ENCODE measurements at places on chromosomes 7 and 10.

GRCh38 chr7:128409596-128410450 is at the start of gene IMPDH1:
Gene IMPDH1 (minus strand): TSS chr7:128409982. CDS start chr7:128409901, 81 bp downstream.
- peak; percentile 81 for DNase-seq

DNA sequence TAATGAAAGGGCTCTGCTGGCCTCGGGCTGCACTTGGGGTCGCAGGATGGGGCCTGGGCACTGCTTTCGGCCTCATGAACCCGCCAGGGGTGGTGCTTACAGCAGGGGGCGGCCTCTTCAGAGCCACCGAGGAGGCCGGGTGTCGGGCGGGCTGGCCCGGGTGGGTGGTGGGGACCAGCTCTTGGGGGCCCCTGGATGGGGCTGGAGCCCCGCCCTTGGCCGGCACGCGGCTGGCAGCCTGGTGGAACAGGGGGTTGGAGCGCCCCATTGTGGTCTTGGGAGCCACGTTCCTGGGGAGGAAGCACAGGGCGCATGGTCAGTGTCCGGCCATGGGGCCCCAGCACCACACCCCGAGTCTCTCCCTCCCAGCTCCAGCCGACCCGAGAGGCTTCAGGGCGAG is 8.8 kb downstream of the ADAM8 start:
- DNase-seq, result no peak

GRCh38 chr7:84495128-84495527 is 300.5 kb upstream of the SEMA3A start:
- DNase-seq, result no peak

- peak; percentile 9 for DNase-seq
Observed at GRCh38 chr10:14200698-14201544, 129.8 kb downstream of the FRMD4A start.

GRCh38 chr7:37409461-37409860 is 39.2 kb downstream of the ELMO1 start:
- DNase-seq, result no peak

- DNase-seq, result no peak
Observed at GRCh38 chr10:43230101-43230908, 36.6 kb downstream of the RASGEF1A start.

DNA sequence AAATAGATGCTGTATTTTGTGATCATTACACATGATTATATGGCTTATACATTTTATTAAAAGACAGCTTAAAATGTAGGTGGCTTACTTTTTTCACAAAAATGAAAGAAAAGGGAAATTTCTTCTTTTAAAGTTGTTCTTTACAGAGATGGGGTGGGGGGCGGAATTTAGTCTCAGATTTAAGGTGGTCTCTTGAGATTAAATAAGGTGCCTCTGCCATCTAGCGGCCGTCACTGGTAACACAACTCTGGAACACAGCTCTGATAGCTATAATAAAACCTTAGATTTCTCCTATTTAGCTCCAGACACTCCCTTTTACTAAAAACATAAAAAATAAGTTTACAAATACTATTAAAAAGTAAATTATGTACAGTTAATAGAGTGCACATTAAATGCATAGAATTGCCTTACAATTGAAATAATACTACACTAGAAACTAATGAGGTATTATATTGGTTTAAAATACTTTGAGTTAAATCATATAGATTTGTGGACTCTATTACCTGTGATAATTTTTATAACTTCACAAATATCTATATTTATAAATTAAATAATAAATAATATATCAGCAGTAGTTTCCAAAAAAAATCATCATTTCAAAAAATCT is 210.9 kb downstream of the DGKB start:
- DNase-seq, result peak; percentile 30

GRCh38 chr10:96638696-96639095 is 51.9 kb upstream of the TM9SF3 start:
- DNase-seq, result no peak

DNA sequence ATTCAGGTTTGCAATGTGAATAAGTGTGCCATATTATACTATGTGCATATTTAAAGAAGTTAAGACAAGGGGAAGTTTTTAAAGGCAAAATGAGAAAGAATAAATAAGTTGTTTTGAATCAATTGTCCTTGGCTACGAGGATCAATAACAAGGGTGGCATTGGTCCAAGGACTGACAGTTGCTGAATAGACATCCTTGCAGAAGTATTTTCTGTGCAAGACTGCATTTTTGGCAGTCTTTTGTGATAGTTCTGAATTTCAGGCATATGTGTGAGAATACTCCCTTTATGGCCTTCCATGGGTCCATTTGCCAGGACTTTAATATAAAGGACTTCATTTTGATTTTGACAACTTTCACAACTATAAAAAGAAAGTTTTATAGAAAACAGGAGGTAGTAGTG is 5.4 kb upstream of the LIPA start:
- DNase-seq, result no peak

GRCh38 chr10:13536674-13537366 is 8.0 kb upstream of the BEND7 start:
- peak; percentile 41 for DNase-seq

- no peak for DNase-seq
Observed at GRCh38 chr10:326894-327635, 191.8 kb downstream of the ZMYND11 start.

DNA sequence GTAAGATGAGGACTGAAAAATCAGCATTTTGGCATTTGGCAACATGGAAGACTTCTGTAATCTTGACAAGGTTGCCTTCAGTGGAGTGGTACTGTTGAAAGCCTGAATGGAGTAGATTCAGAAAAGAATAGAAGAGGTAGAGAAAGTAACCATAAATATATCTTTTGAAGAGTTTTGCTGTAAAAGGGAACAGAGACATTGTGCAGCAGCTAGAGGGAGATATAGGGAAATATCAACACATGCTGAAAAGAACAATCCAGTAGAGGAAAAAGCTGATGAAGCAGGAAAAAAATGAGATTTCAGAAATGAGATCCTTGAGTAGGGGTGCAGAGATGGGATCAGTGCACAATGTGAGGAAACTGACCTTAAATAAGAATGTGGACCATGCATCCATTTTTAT is 60.0 kb downstream of the RAPGEF5 start:
- DNase-seq, result no peak
